ENCODE measurements at places on chromosomes 6 and 20.

DNA sequence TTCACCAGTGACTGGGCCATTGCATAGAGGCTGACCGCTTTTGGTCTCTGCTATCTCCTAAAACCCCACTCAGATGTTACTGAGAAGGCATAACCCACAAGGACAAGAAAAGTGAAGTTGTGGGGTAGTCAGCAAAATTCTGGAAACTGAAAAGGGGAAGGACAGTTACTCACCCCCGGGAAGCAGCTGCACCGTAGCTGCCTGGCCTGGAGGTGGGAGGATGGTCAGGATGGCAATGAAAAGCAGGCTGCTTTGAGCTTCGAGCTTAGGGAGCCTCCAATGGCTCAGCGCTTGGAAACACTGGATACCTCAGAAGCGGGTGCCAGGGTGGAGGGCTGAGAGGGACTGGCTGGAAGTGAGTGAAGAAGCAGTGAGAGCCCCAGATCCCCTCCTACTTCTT lies 56.0 kb downstream of the KCNK5 start:
- DNase-seq: no peak

- no peak for DNase-seq
These were observed 17.7 kb downstream of the RIPOR3 start for GRCh38 chr20:50673466-50674137.

GRCh38 chr6:75759207-75759606 lies 10.2 kb downstream of the MYO6 start:
- no peak for DNase-seq

- no peak for DNase-seq
These were observed 14.0 kb downstream of the CALHM6 start for GRCh38 chr6:116475141-116475540.

GRCh38 chr6:40930045-40930444 lies 109.0 kb downstream of the UNC5CL start:
- DNase-seq: no peak

DNA sequence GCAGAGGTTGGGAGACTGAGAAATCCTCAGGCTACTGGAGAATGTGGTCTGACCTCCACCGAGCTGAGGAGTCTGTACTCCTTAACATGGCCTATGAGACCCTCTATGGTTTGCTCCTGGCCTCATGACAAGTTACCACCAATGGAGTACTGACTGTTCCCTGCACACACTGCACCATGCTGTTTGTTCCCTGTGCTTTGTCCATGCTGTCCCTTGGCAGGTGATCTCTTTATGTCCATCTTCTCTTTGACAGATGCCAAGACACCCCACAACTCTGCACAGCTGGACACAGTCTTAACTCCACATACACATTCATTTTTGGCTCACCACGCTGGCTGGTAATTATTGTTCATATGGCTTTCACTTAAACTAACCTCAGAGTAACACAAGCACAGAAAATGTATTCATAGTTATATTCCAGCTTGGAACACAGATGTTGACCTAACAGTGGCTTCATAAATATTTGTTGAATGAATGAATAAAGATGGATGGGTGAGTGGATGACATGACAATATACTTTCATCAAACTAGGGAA lies 258.0 kb downstream of the ATXN1 start:
- DNase-seq: no peak

- DNase-seq: no peak
These were observed 114.9 kb downstream of the AKAP7 start for GRCh38 chr6:131250122-131250521.

GRCh38 chr6:158665332-158665731 lies 15.5 kb downstream of the SYTL3 start:
- no peak for DNase-seq

- DNase-seq: no peak
These were observed 104.1 kb upstream of the AKIRIN2 start for GRCh38 chr6:87806099-87806498.

GRCh38 chr6:151576633-151577032 lies 82.8 kb downstream of the CCDC170 start:
- DNase-seq: no peak

DNA sequence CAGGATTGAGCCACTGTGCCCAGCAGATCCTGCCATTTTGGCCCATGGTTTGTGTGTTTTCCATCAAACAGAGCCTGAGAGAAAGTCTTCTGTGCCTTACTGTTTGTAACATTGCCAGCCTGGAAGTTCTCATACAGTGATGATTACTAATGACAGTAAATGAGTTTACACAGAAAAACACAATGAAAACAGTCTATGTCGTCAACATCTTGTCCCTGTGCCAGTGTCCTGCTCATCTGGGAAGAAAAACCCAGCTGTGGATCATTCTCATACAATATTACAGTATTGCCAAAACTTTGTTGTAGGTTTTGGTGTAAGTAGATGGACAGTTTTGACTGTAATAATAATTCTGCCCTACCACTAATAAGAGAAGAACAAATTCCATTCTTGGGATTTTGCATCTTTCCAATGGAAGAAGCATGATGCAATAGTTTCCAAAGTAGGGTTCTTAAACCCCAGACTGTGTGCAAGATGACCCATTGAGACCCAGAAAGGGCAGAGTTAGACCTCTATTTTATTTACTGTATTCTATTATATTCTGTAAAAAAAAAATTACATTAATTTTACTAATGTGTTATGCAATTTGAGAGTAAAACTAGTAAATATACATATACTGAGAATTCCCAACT lies 135.0 kb upstream of the JARID2 start:
- DNase-seq: no peak

DNA sequence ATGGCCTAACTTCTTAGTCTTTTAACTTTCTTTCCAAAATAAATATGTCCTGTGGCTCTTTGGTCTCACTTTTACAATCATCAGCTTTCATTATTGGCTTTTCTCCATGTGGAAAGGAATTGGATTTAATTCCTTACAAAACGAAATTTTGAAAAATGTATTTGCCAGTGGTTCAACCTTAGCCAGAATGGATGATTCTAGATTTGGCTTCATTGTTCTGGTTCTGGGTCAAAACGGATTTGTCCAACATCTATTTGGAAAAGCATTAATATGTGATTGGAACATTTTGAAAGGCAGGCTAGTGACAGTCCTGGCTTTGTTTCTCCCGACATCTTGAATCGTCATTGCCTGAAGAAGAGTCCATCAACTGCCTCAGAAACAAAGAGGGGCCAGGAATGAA lies 59.2 kb downstream of the TENT5A start:
- no peak for DNase-seq

DNA sequence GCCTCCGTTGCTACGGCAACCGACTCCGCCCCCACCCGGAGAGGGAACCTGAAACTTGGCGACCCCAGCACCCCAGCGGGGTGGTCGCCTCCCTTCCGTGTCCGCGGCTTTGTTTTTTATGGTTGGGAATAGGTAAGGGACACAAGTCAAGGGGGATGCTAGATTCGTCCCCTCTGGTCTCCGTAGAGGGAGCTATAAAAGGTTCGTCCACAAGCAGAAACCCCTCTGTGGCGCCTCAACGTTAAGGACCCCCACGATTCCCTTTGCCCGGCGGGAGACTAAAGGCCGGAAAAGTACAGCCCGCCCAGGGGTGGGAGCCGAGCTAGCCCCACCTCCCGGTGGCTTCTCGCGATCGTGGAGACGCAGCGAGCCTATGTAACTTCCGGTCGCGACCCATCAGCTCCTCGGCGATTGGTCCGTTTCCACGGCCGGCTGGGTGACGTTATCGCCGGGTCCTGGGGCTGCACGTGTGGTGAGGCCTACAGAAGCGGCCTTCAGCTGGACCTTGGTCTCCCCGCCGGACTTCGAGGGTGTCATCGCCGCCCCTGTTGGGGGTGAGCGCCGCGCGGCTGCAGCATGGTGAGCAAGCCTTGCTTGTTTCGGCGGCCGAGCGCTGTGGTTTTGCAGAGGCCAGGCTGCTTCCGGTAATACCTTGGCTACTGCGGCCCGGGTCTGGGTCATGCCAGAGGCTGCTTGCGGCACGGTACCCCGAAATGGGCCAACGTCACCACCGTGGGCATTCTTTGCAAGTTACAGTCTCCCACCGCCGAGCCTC lies at the start of gene LTV1:
TSS of gene LTV1 (plus strand) at position 437 of the 775 bp plus-strand sequence. CDS start at position 577, 140 bp downstream.
- DNase-seq: peak; percentile 77

DNA sequence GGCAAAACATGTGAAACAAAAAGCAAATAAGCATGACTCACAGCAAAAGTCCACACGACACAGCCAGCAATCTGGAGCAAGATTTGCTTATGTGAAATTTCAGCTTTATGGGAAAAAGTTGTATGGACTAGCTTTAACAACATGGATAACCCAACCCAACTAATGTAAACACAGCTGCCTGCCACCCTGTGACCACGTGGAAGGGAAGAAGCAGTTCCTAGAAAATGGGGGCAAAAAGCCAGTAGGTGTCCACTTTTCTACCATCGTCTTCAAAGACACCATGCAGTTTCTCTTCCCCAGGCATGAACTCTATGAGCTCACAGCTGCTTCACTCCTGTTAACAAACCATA lies 425.4 kb upstream of the RNF217 start:
- no peak for DNase-seq

GRCh38 chr6:114556846-114557488 lies 214.1 kb upstream of the HS3ST5 start:
- no peak for DNase-seq

- DNase-seq: no peak
These were observed 175.0 kb downstream of the HAO1 start for GRCh38 chr20:7765221-7765620.

GRCh38 chr20:43716123-43716522 lies 10.7 kb downstream of the GTSF1L start:
- DNase-seq: no peak

DNA sequence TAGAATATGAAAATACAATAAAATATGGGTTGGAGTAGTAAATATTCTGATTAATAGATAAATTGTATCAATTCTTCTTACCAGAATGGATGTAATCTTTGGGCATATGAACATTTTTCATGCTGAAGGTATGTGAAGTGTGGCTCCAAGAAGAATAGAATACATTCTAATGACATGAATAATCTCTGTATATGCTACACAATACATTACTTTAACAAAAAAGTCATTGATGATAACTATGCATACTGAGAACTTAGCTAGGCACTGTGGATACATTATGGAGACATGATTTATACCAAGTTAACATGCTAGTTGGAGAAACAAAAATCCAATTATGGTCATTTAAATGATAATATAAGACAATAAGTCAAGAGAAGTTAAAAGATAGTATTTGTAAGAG lies 62.7 kb upstream of the HDAC2 start:
- DNase-seq: no peak

GRCh38 chr6:35850208-35850607 lies 45.1 kb downstream of the LHFPL5 start:
- DNase-seq: no peak

- DNase-seq: no peak
These were observed 10.2 kb upstream of the MROH8 start for GRCh38 chr20:37189416-37190016.

- no peak for DNase-seq
These were observed 13.3 kb downstream of the ELOVL5 start for GRCh38 chr6:53335224-53335994.

DNA sequence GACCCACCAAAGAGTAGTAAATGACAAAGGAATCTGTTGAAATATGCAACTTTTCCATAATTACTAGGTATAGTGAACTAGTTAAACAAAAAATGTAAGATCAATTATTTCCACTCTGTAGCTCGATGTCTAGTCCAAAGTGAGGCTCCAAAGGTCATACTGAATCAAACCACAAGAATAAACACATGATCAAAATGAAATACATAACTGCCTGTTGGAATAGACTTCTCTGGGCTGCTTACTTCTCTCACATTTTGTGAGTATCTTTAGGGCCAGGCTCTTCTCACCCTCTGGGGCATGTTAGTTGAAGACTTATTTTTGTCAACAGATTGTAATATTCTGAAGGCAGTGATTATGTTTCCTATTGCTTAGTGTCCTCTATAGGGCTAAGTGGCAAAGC lies 103.7 kb upstream of the TMEM170B start:
- no peak for DNase-seq

GRCh38 chr6:113049190-113049589 lies 702.1 kb downstream of the RFPL4B start:
- no peak for DNase-seq

DNA sequence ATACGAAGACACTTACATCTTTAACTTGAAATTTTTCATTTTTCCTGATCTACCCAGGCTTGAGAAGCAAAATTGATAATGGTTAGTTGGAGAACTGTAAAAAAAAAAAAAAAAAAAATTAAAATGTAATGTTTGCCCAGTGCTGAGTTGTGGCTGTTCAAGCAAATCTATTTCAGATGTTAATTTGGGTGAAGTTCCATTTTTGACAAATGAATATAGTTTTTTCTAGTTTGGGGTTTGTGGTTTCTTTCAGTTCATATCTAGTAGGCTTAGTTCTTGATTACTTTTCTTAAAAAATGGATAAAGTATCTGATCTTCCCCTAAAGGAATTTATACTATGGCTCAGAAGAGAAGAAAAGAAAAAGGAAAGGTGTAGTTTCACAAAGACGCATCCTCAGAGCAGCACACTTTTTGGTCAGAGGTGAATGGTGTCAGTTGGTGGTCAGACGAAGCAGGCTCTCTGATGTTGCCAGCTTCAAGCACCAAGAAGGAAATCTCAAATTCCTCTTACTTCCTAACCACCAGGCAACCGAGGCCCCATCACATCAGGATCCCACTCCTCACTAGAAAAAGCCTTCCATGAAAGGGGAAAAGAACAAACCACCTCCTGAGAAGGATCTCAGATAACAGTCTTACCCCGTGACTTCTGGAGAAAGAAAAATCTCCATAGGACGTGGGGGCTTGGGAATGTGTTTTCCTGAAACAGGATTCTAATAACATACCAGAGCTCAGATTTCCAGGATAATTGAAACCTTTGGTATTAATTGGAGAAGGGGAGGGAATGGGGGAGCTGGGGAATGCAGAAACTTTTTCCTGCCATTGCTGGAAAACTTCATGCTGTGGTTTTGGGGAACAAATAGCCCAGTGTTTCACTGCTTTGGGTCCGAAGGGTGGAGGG lies 396.2 kb downstream of the CD83 start:
- DNase-seq: no peak

DNA sequence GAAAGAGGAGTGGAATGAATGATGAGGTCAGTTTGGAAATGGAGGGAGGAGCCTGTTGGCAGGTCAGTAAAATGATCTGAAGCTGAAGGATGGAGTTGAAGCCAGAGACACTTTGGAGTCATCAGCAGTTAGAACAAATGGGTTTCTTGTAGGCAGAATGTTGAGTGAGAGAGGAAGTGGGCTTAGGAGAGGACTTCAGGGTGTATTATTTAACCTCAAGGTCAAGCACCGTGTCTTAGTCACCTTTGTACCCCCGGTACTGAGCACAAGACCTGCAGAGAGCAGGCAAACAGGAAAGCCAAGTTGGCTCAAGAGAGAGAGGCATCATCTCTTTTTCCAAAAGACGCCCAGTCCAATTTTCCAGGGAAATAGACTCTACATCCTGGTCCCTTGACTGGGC lies 23.3 kb downstream of the C20orf173 start:
- no peak for DNase-seq

- no peak for DNase-seq
These were observed 104.6 kb upstream of the GLP1R start for GRCh38 chr6:38943964-38944363.

- DNase-seq: no peak
These were observed 1.5 kb downstream of the COL21A1 start for GRCh38 chr6:56245903-56246351.

GRCh38 chr6:166496460-166496859 lies 90.0 kb downstream of the RAMACL start:
- no peak for DNase-seq

GRCh38 chr6:165671222-165671768 lies 8.3 kb upstream of the PDE10A start:
- no peak for DNase-seq

Data from 8988T (cell line).